Activated CD4-positive, alpha-beta T cell treated with anti-CD3 and anti-CD28 coated beads for 48 hours (primary cell): ENCODE measurements at places on chromosomes 5 and 9.

DNA sequence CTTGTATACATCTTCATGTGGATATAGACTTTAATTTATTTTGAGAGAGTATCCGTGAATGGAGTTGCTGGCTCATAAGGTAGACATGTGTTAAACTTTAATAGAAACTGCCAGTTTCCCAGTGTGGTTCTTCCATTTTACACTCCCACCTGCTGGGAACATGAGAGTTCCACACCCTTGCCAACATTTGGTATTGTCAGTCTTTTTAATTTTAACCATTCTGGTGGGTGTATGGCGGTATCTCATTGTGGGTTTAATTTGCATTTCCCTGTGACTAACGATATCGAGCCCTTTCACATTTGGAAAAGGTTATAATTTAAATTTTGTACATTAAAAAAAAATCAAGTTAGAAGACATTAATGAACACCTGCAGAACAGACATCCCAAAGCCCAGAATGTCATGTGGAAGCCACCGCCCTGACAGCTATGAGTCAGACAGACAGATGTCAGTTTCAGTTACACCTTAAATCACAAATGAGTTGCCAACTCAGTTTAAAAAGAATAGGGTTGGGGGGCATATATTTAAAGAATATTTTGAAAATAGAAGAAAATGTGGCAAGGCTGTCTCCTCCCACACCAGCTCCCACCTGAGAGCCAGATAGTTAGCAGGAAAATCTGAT lies 36.9 kb downstream of the ANKRD33B start:
- DNase-seq = peak; percentile 49

DNA sequence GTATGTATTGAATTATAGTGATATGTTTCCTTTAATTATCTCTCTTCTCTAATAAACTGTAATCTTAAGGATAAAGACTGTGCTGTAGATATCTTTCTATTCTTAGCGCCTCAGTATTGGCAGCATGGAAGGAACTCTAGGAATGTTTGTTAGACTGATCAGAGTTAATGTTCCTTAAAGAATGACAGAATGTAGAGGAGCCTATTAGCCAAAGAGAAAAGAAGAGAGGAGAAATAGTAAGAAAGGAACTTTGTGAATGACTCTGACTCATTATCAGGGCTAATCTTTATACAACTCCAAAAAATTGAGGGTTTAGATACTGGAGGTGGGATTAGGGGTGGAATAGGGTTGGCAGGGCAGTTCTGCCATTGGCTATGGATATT lies 59.0 kb upstream of the NUDT12 start:
- DNase-seq = no peak

- DNase-seq = no peak
Observed at GRCh38 chr5:11105696-11106095, 344.7 kb upstream of the DAP start.

DNA sequence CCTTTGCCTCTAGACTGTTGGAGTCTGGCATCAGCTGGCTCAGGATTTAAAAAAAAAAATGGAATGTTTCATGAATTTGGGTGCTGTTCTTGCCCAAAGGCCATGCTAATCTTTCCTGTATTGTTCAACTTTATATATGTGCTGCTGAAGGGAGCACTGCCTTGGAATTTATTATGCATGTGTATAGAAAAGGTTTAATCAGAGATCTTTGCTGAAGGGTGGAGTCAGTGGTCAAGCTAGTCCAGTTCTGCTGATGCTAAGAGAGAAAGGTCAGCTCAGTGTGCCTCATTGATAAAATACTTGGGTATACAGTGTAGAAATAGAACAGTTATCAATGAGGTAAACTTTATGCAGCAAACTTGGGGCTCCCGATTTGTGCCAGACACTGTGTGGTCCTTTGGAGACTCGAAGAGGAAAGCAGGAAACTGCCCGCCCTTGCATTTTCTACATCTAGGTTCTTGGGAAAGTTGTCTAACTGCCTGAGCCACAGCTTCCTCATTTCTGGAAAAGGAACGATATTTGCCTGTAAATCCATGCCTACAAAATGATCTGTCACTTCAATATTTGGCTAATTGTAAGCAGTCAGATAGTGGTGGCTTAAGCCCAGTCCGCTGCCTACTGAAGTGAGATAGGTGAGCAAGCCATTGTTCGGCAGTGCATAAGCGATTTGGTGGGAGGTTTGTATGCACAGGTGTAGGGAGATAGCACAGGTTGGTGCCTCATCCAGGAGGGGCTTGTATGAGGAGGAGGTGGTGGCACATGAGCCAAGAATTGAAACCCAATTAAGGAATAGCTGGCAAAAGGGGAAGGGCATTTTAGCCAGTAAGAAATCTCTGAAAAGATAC lies 29.2 kb upstream of the GTF2H2C start:
- no peak for DNase-seq

- no peak for DNase-seq
Observed at GRCh38 chr5:138712791-138713190, 40.4 kb upstream of the CTNNA1 start.

- DNase-seq = peak; percentile 83
Observed at GRCh38 chr5:102296178-102296817, at the start of gene SLCO4C1. Gene SLCO4C1 (minus strand): TSS chr5:102296284. CDS start chr5:102296262, 22 bp downstream.

- no peak for DNase-seq
Observed at GRCh38 chr5:128774605-128775004, 190.7 kb upstream of the SLC27A6 start.

GRCh38 chr5:150783422-150783928 lies 4.9 kb downstream of the SMIM3 start:
- DNase-seq = peak; percentile 73

- DNase-seq = no peak
Observed at GRCh38 chr9:120482424-120483186, 97.4 kb downstream of the CDK5RAP2 start.

- DNase-seq = no peak
Observed at GRCh38 chr5:137954131-137954879, 65.0 kb downstream of the PKD2L2 start.

DNA sequence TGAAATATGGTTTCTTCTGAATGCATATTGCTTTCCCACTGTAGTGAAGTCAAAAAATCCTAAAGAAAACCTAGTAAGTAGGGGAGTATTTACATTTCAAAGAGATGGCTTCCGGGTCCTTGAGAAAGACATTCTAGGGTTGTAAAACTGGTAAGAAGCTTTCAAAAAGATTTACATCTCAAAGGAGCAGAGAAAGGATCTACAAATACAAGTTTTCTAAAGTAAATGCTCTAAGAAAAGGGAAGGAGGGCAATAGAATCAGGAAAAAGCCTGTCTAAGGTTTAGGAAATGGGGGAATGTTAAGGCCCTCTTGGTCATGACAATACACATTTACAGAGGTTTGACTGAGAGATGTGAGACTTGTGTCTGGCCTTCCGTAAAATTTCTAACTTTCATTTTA lies 16.7 kb upstream of the TRPC7 start:
- DNase-seq = no peak

DNA sequence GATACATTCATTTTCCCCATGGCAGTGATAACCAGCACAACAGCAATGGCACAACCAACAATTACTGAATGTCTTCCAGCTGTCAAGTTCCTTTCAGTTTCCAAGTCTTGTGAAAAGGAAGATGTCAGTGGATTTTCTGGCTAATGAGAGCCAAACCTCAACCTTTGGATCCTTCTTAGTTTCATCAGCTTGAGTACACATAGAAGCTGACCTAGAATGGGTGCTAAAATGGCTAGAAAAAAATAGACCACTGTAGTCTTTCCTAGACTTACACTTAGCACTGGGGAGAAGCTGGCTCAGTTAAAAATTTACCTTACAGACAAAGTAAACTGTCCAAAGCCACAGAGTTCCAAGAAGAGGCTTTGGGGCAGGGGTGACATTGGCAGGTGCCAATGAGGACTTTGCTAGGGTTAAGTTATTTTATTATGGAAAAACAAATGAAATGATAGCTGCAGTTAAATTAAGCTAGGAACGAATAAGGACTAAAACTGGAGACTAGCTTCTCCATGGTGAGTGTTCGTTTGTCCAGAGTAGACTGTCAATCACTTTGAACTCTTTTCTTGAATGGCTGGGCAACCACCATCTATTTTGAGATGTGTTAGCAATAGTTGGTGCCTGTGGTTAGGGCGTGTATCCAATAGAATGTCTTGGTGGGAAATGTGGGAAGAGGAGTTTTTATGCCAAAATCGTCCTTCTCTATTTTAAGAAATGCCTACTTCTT lies 25.9 kb upstream of the TXN start:
- DNase-seq = no peak

DNA sequence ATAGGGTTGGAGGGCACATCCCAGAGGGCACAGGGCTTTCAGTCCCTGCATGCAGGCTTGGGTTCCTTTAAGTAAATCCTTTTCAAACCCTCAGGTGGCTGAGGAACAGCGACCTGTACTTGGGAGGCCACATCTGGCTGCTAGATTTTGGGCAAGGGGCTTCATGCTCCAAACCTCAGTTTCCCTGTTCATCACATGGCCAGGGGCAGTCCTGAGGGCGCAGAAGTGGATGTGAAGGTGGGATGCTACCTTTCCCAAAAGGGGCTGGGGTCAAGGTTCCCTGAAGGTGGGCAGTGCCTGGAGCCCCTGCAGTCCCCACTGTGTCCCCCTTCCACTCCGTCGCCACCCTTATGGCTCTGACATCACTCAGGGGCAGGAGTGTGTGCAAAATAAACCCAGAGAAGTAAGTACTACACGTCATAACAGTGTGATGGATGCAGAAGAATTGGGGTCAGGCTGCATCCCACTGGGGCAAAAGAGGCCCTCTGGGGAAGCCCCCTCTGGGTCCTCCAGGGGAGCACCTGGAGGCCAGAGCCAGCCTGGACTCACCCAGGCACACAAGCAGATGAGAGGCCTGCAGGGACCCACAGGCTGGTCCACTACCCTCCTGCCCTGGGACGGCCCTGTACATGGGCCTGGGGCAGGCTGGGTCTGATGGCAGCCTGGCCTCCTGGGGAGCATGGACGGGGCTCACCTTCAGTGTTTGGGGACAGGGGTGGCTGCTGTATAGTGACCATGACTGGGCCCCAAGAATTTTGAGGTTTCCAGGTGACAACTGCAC lies 1.9 kb upstream of the CARD19 start:
- DNase-seq = no peak

GRCh38 chr5:127400539-127400938 lies 109.9 kb downstream of the MEGF10 start:
- no peak for DNase-seq

DNA sequence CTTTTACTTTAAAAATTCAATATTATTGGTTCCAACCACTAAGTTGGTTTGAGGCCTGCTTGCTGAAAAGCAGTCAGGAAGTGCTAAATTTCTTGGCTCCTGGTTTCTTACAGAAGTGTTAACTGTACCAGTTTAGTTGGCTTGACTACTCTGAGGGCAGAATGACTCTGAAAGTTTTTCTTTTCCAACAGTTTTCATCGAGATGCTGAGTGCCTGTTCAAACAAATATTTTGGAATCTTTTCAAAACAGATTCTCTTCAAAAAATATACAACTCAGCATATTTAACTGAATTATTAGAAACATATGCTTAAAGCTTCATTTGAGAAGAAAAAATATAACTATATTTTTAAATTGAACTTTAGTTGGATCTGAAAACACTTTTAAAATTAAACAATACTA lies 37.0 kb downstream of the SLC38A9 start:
- DNase-seq = no peak

DNA sequence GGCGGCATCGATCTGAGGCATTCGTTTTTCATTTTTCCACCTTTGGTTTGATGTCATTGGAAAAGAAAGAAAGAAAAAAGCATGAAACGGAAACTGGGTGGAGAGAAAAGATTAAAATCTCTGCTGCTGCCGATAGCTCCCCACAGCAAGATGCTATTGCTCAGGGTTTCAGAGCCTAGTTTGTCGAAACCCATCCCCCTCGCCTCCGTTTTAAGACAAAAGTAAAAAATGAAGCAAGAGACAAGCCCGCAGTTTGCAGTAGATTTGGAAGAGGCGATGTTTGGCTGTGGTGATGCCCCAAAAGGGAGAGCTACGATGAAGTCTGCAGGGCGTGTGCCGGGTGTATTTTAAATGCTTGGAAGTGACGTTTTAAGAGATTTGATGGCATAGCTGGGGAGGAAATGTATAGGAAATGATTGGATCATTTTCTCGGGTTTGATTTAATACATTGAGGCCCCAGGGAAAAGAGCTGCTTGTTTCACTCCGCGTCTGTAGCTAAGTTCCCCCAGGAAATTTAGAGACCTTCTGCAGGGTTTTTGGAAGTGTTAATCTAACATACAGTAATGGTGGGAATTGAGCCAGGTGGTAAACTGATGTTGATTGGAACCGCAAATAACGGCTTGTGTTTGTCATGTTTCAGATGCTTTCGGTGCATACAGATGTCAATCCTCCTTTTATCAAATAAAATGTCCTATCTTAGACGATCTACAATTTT lies 909 bp downstream of the NDFIP1 start:
- no peak for DNase-seq

DNA sequence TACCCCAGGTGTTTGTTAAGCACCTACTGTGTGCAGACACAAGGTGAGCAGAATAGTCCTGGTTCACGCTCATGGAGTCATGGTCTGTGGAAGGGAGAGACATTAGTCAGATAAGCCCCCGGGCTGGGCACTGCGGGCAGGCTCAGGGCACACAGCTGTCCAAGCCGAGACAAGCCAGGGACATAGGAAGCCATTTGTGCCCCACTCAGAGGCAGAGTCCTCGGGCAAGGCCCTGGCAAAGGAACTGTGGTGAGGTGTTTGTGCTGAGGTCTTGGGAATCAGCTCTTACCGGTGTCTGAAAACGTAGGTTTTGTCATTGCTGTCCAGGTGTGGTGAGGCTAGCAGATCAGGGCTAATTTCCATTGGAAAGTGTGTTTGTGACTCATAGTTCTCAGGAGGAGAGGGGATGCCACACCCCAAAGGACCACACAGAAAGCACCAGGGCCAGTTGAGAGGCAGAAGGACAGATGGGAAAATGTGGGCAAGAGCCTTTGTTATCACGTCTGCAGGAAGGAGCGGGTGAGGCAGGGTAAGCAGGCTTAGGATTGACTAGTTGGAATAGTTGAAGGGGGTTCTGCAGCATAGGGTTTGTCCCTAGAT lies 46.1 kb upstream of the NEURL1B start:
- DNase-seq = no peak

DNA sequence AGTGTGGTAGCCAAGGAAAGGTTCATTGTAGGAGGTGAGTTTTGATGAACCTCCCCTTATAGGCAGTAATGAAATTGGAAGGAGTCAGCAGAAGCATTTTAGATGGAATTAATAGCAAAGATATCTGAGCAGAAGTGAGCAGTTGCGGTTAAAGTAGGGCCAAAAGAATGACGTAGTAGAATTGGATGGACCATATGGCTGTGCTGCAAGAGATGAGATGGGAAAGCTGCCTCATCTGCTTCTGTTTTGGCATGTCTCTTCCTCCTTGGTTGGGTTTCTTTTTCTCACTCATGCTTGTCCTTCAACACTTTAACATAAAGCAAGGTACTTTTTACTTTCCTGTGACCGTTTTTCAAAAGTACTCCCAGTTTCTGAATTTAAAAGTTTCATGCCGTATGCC lies 55.8 kb downstream of the AQP7 start:
- no peak for DNase-seq
